ENCODE measurements at places on chromosomes 3 and 15.

- DNase-seq = no peak
Measured at GRCh38 chr15:25465835-25466234, 27.0 kb upstream of the UBE3A start.

GRCh38 chr15:73865904-73866303, 7.5 kb upstream of the TBC1D21 start:
- DNase-seq = no peak

GRCh38 chr15:40243126-40243810, 4.4 kb downstream of the PAK6 start:
- DNase-seq = no peak

DNA sequence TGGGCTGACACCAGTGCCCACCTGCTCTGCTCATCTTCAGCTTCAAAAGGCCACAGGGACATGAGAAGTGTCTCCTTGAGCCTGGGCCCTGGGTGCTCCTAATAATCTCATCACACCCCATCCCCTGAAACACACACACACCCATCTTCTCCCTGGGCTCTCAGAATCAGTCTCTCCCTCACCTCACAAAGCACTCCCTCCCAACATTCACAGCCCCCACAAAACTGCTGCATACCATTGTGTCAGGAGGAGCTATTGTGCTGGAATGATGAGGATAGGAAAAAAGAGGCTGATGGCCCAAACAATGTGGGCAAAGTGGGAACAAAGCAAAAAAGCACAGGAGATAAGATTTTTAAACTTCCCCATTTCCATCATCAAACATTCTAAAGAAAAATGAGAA, 16.8 kb downstream of the FOXP1 start:
- no peak for DNase-seq

Data from activated CD4-positive, alpha-beta T cell treated with anti-CD3 and anti-CD28 coated beads, Interleukin-2, amount 50 U/mL, for 48 hours (primary cell).